ENCODE measurements at places on chromosomes 4 and X.
A peak's percentile ranks its signal among the peaks of the same experiment; 100 is the strongest.

DNA sequence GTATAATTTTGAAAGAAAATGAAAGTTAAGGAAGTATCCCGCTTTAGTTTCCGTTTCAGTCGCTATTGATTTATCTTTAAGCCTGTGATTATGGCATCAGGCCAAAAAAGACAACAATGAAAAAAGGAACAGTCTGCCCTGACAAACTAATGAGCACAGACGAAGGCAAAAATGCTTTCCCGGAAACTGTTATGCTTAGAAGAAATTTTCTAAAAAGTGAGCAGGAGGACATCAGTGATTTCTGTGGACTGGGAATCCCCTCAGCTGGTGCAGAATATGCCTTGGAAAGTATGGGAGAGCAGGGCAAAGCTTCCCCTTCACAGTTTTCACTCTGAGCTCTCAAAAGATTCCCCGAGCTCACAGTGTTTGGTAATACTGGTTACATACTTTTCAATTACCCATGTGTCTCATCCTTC is 5.1 kb upstream of the CXCL10 start:
- DNase-seq: no peak

- no peak for DNase-seq
These were observed 108.4 kb downstream of the KLHL8 start for GRCh38 chr4:87112063-87112462.

DNA sequence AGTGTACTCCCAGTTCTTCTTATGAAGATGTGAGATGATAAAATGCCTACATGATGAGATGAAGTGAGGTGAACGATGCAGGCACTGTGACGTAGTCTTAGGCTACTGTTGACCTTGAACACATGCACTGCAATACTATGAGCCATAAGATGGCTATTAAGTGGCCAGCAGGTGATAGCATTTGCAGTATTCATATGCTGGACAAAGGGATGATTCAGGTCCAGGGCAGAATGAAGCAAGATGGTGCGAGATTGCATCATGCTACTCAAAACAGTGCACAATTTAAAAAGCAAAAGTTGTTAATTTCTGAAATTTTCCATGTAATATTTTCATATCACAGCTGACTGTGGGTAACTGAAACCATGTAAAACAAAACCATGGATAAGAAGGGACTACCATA is 781.4 kb downstream of the PCDH18 start:
- DNase-seq: no peak

DNA sequence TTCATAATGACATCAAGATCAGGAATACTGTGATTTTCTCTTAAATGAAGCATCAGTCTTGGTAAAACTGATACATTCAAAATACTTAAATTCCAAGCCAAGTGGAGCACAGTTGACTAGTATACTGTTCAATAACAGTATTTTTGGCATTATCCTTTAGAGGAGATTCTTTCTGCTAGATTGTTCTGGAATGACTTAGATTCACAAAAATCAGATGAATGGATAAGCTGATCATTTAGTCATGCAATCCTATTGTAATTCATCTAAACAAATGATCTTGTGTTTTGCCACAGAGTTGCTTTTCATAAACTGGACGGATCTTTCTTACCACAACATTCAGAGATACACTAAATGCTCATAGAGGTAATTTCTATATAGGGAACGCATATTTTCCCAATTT is 232.0 kb downstream of the CXXC4 start:
- DNase-seq: no peak

DNA sequence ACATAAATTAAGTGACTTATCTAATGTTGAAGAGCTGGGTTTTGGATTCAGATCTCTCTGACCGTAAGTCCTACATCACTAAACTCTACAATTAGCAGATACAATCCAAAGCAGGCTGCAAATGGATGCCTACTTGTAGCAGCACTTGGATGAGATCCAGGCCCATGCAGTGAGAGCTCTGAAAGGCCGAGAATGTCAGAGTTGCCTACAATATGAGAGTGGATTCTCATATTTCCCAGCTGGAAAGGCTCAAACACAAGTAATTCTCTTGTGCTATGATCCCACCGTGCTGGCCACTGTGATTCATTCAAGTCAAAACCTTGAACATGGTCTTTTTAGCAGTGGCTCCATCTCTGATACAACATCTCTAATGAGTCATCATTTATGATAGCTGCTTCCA is 125.4 kb upstream of the CHRDL1 start:
- no peak for DNase-seq

- DNase-seq: no peak
These were observed 45.9 kb downstream of the VEGFC start for GRCh38 chr4:176746846-176747245.

DNA sequence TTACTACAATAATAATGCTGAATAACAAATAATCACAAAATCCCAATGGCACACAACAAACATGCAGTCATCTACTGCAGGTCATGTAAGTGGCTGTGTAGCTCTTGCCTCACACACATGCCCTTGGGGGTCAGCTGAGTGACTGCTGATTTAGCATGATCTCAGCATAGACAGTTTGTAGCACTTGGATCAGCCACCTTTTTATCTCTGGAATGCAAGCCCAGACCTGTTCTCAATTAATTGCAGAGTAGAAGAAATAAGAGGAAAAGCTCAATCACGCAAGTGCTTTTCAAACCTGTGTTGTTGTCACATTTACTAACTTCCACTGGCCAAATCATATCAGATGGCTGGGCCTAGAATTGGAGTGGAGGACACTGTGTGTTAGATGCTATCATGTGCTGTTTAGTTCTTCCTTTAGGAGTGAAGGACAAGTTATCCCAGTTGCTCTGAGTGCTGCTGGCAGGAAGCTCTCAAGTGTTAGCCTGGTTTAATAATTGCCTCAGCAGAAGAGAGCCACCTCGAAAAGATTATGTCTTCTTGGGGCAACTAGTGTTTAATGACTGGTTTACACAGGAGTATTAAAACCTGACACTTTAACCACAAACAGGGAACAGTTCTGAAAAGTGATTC is 128.3 kb upstream of the EPHA5 start:
- no peak for DNase-seq

- no peak for DNase-seq
These were observed 7.6 kb upstream of the HTRA3 start for GRCh38 chr4:8261851-8262535.

- no peak for DNase-seq
These were observed 97.5 kb upstream of the STX18 start for GRCh38 chr4:4639370-4639769.

DNA sequence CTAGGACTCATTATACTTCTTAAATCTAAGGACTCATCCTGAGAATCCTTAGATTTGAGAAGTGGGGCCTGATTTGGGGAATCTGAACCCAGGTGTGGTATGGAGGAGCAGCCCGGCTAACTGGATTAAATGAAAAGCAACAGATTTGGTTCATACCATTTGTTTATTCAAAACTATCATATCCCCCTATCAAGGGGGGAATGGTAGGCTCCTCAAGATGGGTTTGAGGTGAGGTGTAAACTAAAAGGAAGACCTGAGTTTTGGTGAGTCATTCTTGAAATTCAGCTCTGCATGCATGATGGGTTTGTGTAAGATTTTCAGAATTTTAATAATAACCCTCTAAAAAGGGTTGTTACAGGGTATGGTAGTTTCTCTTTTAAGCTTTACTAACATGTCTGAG is 53.4 kb downstream of the CASP6 start:
- DNase-seq: no peak

DNA sequence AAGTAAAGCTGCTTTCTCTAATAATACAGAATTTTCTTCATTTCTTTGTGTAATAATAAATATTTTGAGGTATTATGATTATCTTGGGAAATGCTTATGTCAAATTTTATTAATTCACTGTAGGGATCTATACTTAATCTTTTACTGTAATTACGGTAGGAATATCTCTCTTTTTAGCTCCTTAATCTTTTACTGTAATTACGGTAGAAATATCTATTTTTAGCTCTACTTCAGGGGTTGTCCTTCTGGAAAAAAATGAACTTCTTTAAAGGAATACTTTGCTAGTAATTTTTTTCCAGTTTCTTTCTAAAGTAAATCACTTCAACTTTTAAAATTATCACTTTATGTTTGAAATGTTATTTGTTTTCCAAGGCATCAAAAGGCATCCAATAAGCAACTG is 2229.4 kb upstream of the AGA start:
- DNase-seq: no peak

DNA sequence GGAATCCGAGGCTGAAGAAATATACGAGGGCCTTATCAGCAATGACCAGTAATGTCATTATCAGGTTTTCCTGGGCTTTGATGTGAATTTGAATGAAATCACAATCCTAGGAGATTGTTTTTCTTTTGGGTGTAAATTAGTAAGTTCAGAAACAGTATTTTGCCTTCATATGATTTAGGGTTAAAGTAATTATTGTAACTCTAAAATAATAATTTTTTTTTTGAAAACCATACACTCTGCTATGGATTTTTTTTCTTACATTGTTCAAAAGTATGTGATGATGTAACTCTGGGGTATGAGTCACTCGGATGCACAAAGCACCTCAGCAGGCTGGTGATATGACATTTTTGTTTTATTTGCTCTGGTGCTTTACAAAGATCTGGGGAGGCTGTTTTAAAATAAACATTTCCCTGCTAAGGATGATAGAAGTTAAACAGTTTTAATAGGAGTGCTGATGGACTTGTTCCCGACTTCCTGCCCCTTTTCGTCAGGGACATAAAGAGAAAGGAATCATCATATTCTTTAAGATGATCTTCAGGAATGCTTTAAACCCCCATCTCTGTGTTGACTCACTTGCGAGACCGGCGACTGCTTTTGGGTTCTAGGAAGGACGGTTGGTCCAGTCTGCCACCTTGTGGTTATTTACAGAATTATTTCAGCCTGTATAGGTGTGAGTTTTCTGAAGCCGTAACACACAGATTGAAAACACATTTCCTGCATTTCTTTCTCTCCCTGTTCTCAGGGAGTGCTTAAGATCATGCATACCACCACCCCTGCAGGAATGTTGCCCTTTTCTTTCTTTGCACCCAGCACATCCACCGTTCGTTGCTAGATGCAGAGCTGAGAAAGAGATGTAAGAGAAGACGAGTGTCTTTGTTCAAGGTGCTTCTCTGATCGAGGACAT is 72.5 kb downstream of the RAPGEF2 start:
- DNase-seq: peak; percentile 81

DNA sequence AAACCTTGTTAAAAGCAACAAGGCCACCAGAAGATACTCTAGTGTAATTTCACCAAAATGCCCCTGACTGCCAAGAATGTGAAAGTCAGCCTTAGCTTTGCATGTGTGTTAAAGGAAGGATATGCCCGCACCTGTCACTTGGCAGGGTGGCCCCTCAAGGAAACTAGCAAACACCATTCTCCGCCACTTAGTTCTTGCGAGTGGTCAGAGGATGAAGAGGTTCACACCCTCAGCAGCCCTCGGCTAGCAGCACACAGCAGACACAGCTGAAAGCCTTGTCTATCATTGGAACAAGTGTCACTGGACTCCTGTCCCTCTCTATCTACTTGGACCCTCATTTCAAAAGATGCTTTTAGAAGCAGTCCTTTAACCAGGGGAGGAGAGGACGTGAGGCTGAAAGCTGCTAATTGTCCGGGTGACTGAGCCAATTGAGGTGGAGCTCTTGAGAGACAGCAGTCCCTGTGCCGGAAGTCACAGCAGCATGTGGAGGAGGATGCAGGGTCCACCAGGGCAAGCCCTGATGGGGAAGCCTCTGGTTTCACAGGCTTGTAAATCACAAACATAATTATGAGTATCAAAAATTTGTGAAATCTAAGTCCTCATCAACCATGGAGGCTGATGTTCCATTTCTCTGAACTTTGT is 18.0 kb downstream of the HHIP start:
- DNase-seq: no peak

DNA sequence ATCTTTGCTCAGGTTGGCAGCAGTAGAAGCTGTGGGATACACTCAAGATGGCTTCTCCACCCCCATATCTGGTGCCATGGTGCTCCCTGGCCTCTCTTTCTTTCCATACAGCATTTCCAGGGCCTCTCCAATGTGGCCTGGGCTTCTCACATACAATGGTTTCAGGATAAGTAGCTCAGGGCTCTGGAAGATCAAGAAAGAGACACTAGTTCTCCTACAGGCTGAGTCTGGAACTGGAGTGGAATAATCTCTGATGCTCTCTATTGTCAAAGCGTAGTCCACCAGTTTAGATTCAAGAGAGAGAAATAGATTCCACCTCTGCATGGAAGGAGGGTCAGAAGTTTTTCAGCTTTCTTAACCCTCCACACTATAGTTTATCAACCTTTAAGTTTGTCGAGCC is 138.2 kb upstream of the AADAT start:
- no peak for DNase-seq

DNA sequence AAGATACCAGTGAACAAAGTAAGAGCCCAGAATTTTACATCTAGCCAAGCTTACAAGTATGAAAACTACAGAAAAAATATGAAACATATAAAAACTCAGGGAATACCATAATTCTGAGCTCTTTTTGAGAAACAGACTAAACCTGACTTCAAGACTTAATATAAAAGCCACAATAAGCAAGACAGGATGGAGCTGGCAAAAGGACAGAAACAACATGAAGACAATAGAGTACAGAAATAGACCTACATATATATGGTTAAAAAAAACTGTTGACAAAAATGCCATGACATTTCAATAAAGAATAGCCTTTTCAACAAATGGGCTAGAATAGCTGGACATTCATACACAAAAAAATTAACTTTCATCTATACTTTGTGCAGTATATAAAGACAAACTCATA is 49.4 kb downstream of the UBA6 start:
- no peak for DNase-seq

DNA sequence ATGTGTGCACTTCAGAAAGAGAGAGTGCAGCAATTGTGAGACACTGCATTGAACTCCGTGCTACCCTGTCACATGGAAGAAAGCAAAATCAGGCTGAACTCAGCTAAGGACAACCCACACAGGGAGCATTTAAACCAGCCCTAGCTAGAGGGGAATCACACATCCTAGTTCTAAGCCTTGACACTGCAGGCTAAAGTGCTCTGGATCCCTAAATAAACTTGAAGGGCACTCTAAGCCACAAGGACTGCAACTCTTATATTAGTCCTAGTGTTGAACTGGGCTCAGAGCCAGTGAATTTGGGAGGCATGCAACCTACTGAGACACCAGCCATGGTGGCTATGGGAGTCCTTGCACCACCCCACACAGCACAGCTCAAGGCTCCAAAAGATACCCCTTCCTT is 311.9 kb downstream of the OPHN1 start:
- DNase-seq: no peak

DNA sequence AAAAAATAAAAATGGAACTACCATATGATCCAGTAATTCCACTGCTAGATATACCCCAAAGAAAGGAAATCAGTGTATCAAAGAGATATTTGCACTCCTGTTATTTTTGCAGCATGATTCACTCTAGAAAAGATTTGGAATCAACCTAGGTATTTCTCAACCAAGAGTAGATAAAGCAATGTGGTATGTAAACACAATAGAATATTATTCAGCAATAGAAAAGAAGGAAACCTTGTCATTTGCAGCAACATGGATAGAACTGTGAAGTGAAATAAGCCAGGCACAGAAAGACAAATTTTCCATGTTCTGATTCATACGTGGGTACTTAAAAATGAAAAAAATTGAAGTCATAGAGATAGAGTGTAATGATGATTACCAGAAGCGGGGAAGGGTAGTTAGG is 362.3 kb upstream of the EPHA5 start:
- no peak for DNase-seq

GRCh38 chr4:122854447-122855352 is 28.1 kb downstream of the FGF2 start:
- DNase-seq: no peak
